Stimulated activated CD8-positive, alpha-beta memory T cell treated with anti-CD3 and anti-CD28 coated beads, Interleukin-2, amount 100 ng/mL, for 1 hour (primary cell): ENCODE measurements at places on chromosomes 4 and X.

DNA sequence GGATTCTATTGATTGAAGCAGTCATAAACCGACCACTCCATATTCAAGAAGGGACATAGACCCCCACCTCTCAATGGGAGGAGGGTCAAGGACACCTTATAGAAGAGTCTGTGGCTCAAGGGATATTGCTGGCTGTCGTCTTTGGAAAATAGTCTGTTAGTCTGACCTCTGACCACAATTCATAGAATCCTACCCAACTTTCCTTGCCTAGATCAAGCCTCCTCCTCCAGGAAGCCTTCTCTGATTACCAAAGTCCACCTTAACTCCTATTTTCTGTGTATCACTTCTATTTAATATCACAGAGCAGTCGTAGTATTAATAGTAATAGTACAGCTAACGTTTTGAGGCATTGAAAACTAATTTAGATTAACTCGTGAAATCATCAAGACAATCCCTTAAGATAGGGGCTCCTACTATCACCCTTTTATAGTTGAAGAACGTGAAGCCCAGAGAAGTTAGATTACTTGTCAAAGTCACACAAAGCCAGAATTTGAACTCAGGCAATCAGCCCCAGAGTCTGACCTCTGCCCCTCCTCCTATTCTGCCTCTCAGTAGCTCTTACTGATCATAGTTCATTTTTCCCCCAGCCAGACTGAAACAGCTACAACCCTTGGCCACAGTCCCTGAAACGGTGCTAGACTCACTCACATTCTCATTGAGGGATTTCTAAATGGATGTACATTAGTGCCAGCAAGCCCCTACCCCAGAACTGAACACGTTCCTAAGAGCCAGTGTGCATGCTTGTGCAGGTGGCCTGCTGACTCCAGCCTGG is 636.6 kb downstream of the MID1IP1 start:
- DNase-seq = no peak

- DNase-seq = no peak
Observed at GRCh38 chr4:54056360-54056759, 8.0 kb downstream of the CHIC2 start.

DNA sequence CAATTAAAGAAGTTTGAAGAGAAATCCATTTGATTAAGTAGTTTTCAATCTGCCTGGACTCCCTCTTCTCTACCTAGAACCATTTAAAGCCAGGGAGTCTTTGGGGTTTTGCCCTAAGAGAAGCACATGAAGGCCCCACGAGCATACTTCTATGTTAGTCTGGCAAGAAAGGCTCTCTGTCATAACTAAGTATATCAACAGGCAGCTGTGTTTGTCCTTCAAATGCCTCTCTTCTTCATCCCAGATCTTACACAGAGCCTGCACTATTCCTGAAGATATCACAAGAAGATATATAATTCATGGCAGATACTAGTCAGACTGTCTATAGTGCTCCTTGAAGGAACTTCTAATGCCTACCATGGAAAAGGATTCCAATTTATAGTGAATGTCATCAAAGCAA is 206.2 kb downstream of the PRDM5 start:
- DNase-seq = no peak

DNA sequence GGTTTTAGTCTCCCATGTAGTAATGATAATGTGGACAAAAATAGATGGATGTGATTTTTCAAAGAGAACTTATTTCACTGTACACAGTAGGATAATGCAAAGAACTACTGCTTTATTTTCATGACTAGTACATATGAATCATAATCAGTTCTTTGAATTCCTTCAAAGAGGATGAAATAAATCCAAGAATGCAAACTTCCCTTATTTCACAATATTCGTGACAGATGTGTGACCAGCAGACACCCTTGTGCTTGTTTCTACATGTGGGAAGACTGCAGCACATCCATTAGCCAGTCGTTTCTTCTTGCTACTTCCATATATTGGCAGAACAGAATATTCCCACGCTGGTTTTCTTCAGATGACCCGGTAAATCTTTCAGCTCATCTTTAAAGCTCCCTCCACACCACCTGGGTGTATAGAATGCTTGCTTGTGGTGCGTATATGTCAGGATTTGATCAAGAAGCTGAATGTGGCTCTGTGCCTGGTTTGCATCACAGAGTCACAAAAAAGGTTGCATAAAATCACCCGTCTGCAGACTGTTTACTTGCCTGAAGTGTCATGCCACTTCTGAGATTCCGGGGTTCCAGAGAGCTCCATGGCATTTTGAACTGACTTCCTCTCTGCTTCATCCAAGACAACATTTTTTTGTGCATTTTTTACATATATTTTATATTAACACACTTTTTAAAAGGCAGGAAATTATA is 47.7 kb upstream of the FAT4 start:
- DNase-seq = no peak

GRCh38 chr4:173181848-173182247 is 13.2 kb downstream of the GALNT7 start:
- DNase-seq = no peak

DNA sequence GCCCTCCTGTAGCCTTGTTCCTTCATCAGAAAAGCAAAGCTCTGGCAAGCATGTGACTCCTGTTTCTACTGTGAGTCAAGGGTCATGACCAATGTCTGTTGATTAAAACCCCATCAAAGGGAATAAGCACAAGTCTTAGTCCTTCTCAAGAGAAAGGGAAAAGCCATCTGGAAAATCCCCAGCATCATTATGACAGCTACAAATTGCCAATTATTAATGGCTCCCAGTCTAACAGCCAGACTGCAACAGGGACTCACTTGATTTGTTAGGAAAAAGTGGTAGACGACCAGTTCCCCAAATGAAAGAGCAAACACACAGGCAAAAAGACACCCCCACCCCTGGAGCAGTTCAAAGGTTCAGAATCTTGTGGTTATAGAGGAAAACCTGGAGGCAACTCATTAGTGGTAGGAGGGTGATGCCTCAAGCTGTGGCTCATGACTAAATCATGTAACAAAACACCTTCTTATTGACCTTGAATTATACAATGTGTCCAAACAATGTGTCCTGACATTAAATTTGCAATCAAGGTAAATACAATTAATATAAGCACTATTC is 315.7 kb downstream of the HNRNPD start:
- DNase-seq = no peak

DNA sequence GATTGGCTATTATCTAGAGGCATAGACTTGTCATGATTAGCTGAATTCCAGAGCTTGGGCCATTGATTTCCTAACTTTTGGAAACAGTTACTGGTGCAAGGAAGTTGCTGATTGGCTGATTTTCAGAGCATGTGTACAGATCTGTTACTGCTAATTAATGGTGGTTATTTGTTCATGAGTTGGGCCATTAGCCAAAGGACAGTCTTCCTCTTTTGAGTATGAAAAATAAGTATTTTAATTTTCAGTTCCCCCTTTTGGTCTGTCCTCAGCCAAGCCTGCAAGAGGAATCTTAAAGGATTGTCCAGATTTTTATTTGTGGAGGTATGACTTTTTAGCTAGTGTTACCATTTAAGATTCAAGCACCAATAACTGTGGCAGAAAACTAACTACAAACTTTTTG is 7.0 kb upstream of the DSPP start:
- no peak for DNase-seq

- DNase-seq = no peak
Observed at GRCh38 chr4:180134091-180134866, 2108.9 kb upstream of the TENM3 start.

GRCh38 chr4:23768541-23768940 is 121.3 kb downstream of the PPARGC1A start:
- no peak for DNase-seq

DNA sequence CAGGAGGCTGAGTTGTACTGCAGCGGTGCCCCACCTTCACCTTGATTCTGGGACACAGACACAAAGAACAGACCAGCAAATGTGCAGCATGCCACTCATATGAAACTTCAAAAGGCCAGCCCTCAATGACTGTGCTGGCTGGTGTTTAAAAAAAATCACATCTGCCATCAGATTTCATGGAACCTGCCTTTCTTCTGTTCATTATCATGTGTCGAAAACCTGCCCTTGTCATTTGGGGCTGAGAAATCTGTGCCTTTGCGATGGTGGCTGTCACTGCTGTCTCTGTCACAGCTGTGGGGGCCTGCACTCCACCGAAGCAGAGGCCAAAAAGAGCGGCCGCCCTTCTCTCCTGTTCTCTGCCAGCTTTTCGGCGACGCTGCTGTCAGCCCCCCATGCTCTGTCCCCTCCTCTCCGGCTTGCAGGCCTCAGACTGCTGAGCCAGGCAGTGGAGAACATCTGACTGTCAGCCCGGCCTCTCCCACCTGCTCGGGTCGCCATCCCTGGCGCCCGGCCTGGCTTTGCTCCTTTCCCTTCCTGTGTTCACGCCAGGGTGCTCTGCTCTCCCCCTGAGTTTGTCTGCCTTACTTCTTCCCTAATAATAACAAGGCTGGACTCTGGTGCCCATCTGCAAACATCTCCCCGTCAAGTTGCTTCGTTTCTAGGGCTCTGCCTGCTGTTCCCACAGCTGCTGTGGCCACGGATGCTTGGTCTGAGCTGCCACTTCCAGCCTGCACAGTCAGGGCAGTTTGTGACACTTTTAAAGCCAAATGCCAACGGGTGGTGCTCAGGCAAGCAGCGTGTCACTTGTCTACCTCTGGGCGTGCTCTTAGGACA is 355.2 kb downstream of the UNC5C start:
- no peak for DNase-seq

GRCh38 chr4:155659176-155659575 is 7.5 kb upstream of the GUCY1A1 start:
- DNase-seq = no peak

- DNase-seq = no peak
Observed at GRCh38 chr4:65023883-65024670, 614.8 kb upstream of the TECRL start.

DNA sequence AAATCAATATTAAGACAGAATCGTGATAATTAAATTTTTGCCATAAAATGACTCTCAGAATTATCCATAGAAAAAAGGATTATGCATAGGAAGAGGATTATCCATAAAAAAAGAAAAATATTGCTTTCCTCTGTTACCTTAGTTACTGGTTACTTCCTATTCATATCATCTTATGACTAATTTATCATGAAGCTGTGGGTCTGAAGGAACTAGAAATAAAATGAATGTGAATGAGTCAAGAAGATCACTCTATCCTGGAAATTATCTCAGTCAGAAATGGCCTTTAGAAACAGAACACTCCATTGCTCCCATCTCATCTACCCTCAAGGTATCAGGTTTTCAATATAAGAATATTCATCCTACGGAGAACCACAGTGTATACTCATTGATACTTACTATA is 19.4 kb downstream of the RPS6KA6 start:
- DNase-seq = no peak

DNA sequence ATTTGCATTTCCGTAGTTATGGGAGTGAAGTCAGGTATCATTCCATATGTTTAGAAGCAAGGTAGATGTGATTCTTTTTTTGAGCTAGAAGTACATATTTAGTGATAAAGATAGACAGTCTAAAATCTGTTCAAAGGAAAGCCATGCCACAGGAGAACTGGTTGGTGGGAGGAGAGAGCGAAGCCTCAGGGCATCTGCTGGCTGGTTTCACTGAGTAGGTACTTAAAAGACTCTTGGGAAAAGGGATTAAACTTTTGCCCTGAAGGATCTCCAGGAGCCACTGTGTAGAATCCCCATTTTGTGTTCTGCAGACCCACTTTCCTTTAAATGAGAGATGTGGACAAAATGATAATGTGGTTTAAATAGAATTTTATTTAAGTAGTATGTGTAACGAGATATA is 89.6 kb downstream of the SHROOM2 start:
- DNase-seq = no peak

DNA sequence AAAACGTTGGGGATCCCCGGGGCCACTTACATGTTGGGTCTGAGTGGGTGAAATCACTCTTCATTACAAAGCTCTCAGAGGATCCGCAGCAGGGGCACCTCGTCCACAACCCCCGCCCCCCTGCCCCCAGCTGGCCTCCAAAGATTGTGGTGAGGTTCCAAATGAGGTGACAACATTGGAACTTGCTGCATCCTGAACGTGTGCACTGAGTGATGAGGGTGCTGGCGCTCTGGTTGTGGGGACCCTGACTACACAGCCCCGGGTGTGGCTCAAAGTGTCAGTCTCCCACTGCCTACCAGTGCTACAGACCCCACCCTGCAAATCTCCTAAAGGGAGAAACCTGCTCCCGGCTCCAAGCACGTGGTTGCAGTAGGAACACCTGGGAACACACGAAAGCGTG is 111.9 kb downstream of the PHKA2 start:
- DNase-seq = no peak

GRCh38 chr4:175536852-175537453 is 275.1 kb downstream of the GPM6A start:
- DNase-seq = no peak

- DNase-seq = no peak
Observed at GRCh38 chr4:156820931-156821330, 150.7 kb downstream of the PDGFC start.

DNA sequence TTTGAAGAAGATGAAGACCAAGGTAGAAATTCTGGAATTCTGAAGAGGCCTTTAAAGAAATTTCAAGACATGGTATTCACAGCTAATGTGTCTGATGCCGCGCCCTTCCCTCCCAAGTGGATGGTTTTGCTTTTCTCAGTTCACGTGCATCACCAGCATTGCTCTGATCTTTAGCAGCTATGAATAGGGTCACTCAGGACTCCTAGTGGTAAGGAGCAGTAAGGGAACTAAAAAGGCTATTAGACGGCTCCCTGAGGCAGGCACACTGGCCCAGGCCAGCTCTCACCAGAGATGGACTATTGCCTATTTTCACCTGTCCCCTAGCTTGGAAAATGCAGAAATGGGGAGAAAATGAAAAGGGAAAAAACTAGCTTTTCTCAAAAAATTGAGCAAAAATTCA is 447.5 kb upstream of the RASGEF1B start:
- DNase-seq = no peak

- no peak for DNase-seq
Observed at GRCh38 chr4:24514808-24515207, 69.5 kb downstream of the DHX15 start.

DNA sequence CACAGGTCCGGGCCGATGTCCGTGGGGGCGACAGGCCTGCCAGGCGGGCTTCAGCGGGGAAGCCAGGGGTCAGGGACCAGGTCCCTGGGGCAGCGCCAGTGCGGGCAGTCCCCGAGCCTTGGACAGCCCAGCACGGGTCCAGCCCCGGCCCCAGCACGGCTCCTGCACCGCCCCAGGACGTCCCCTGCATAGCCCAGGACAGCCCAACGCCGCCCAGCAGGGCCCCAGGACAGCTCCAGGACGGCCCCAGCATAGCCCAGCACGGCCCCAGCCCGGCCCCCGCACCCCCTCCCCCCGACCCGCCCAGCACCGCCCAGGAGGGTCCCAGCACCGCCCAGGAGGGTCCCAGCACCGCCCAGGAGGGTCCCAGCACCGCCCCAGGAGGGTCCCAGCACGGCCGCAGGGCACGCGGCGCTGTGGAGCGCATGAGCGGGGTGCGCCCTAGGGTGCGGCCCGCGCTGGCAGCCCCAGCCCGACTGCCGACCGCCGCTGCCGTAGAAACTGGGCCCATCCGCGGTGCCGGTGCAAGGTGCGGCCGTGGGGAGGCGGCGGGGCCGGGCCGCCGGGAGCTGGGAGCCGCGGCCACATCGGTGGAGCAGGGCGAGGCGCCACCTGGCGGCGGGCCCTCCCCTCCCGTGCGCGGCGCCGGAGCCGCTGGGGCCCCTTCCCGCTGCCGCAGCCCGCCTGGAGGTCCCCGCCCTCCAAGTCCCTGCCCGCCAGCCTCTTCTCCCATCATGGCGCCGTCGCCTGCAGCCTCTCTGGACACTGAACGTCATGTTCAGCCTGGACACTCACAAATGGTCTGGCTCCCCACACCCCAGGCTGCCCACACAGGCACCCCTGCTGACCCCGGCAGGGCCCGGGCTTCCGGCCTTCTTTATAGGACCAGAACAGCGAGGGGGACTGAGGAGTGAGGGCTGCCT is 106.8 kb upstream of the NKX1-1 start:
- no peak for DNase-seq
